HFFc6 (cell line): ENCODE measurements at places on chromosomes 5 and 9.

- DNase-seq, result no peak
Measured at GRCh38 chr5:159106193-159106568, 6.5 kb upstream of the EBF1 start.

DNA sequence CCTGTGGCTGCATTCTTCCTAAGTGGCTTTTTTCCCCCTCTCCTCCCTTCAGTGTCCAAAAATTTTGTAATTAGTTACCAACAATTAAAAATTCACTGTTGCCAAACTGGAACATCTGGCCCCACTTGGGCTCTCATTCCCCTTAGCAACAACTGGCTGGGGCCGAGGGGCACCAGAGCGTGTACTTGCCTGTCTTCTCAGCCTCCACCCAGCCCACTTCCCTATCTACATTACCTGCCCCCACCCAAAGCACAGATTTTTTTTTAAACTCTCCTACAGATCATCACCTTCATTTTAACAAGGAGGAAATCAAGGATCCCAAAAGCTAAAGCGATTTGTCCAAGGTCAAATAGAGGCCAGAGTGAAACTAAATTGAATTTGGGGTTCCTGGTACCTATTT, 278.8 kb downstream of the EBF1 start:
- no peak for DNase-seq

GRCh38 chr5:169341556-169341955, 40.6 kb upstream of the SLIT3 start:
- DNase-seq, result no peak

GRCh38 chr9:109652971-109653370, 127.0 kb upstream of the PALM2AKAP2 start:
- peak; percentile 27 for DNase-seq

DNA sequence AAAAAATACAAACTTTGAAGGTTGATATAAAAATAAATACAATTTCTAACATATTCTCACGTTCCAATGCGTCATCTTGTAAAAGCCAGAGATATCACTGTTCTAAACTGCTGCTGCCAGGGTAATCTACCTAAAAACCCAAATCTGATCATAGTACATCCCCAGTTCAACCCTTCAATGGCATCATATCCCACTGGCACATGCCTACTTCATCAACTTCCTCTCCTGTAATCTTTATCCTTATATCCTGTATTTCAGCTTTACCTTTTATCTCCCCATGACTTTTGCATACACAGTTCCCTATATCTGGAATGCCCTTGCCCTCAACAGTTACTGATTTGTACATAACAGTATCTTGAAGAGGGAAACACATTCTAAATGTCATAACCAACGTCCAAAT, 7.5 kb downstream of the DENND1A start:
- no peak for DNase-seq

DNA sequence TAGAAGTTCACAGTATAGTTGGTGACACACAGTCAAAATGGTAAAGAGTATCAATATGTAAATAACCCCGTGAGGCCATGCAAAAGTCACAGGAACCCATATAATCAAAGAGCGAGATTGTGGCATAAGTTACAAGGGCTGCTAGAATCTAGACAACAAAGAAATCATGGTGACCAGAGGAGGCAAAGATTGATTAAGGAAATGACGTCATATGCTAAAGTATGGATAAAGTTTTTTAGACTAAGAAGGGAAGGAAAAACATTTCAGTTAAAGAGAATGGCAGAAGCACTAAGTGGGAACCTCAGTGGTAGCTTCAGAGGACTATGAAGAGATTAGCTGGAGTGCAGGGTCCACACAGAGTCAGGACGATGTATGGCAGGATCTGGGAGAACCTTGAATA, 330.3 kb downstream of the NFIB start:
- no peak for DNase-seq

GRCh38 chr9:100229561-100229960, 123.2 kb downstream of the TEX10 start:
- DNase-seq, result no peak

DNA sequence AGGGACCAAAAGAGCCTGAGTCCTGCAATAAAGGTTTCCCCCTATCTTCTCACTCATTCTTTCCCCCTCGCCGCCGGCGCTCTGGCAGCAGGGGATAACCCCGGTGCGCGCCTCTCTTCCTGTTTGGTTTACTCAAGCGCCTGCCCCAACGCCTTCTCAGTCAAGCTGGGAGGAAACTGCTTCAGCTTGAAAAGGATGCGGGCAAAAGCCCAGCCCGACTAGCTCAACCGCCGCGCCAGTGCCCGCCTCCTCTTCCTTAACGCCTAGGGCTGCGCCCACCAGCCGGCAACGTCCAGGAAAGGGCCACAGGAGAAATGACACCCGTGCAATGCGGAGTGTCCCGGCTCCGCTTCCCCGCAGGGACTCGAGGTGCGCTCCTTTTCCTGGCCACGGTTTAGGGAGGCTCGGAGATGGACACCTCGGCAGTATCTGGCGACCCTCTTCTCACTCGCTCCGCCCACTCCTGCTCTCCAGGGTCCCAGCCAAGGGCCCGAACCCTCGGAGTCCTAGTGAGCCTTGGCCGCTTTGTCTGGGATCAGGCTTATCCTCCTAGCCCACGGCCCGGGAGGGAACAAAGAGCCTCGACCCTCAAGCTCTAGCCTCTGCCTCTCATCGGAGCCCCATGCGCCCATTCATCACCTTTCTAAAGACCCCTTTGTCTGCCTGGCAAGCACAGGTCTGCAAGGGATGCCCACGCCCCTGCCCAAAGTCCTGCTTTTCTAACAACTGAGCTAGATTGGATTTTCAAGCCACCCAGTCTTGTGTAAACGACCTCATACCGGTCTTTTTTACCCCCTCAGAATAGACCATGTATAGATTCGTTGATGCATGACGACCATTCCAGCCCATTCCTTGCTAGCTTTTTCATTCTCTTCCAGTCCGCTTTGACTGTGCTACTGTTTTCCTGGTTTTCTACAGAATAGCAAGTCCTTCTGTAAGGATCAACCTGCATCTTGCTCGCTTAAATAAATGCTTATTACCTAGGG, 2.0 kb downstream of the ST8SIA4 start:
- no peak for DNase-seq

DNA sequence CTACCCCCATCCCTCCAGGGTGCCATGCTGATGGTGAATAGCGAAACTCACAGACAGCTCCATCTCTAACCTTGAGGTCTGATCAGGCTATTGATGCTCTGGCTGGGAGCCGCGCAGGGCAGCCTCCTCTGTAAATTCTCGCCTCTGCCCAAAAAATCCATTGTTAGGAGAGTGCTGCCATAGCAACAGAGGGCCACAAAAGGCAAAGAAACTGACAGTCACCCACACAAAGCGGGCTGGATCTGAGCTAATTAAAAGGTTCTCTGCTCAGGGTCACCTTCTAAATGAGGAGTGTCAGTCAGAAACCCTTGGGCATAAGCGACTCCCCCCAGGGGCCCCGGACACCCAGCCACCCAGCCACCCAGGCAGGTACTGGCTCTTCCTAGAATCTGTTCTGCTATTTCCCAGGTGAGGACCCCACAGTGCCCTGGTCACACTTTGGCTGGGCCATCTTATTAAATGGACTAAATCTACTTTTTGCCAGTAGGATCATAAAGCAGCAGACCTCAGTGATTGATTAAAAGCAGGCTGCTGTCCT, 126.7 kb downstream of the MED10 start:
- no peak for DNase-seq

- DNase-seq, result peak; percentile 37
Measured at GRCh38 chr9:91162311-91162710, 199.4 kb downstream of the AUH start.

- no peak for DNase-seq
Measured at GRCh38 chr5:73831066-73831465, 205.1 kb downstream of the ARHGEF28 start.

DNA sequence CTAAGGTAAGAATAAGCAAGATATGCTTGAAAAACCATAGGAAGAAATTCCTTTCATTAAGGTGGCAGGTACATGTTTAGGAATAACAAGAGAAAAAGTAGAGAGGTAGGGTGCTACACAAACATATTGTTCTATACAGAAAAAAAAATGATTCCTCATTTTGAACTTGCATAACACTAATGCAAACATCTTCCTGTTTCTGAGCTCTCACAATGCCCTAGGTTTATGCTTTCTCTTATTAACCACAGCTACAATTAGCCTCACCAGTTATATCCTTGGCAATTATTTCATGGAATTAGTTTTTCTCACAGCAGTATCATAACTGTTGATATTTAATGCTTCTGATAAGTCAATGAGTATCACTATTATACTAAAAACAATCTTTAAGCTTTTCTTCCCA, 20.7 kb downstream of the CEMIP2 start:
- DNase-seq, result no peak

GRCh38 chr5:133916914-133917313, 51.5 kb downstream of the C5orf15 start:
- DNase-seq, result no peak

- DNase-seq, result peak; percentile 8
Measured at GRCh38 chr9:27151693-27152404, 42.8 kb downstream of the TEK start.

DNA sequence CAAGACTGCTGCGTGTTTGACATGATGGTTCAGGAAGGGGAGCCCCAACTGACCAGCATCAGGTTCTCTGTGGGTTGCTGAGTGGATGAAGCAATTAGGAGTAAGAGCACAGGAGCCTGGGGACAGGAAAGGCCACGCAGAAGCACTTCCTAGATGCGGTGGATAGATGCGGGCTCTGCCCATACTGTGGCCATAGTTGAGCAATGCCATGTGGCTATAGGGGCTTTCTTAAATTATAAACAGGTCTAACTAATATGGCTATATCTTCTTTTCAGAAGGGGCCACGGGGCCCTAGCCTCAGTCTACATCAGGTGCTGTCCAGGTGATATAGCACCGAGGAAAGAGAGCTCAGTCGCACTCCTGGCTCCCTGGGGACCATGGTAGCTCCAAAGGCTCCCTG, 198.6 kb downstream of the GADD45G start:
- no peak for DNase-seq

DNA sequence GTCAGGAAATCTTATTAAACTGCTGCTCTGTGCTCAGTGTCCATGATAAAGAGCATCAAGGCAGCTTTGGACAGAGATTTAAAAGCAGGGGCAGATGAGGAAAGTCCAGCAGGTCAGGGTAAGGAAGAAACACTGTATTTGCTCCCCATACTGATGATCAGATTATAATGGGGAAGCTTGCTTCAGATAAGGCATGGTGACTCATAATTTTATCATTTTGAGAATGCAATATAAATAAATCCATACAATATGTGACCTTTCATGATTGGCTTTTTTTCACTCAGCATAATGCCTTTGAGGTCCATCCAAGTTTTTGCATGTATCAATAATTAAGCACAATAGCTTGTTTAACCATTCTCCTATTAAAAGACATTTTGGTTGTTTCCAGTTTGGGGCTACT, 48.1 kb upstream of the LHFPL2 start:
- DNase-seq, result no peak

DNA sequence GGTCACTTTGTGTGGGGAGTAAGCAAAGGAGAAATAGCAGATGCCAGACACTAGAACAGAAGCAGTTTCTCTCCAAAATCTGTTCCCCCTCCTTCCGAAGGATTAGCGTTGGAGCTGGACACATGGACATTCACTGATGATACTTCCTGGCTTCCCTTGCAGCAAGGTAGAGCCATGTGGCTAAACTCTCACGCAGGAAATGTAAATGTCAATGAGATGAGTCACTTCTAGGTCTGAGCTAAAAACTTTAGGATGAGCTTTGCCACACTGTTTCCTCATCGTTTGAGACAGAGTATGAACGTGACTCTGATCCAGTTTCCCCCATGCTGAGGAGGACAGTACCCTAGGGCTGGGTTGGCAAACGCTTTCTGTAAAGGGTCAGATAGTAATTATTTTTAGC, 5.1 kb downstream of the BHMT2 start:
- peak; percentile 5 for DNase-seq

DNA sequence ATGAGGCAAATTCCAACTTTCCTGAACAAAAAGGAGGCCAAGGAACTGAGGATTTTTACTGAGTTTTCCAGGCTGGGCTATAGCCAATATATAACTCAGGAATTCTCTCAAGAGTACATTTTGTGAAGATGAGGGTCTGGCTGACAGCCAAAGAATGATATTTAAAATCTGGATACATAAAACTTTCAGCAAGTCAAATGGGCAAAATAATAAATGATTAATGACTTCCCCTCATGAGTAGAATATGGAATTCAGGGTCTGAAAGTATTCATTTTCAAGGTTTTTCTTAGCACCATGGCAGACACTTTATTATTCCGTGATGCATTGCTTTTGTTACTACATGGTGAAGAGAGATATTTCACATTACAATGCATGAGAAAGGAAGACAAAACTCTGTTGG, 7.8 kb downstream of the FAM81B start:
- DNase-seq, result no peak

- DNase-seq, result no peak
Measured at GRCh38 chr5:178328826-178329730, 96.5 kb upstream of the PHYKPL start.

GRCh38 chr5:69364414-69364813, 4.9 kb downstream of the AK6 start:
- peak; percentile 20 for DNase-seq

DNA sequence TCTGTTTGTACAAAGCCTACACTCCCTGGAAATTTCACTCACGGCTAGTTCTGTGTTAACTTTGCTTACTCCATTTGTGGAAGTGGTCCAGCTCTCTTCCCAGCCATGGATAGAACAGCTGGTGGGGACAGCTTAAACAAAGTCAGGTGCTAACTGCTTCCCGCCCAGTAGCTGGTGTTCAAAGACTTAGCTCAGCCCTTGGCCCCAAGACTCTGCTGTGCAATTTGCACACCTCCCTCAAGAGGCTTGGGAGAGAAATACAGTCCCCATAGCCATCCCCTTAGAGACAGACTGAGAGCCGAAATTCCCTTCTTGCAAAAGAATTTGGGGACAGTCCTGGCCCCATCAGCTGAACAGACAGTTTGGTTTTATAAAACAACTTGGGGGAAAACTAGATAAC, 73.8 kb upstream of the RAI14 start:
- no peak for DNase-seq

GRCh38 chr5:64744914-64745313, 23.6 kb downstream of the SREK1IP1 start:
- DNase-seq, result no peak

DNA sequence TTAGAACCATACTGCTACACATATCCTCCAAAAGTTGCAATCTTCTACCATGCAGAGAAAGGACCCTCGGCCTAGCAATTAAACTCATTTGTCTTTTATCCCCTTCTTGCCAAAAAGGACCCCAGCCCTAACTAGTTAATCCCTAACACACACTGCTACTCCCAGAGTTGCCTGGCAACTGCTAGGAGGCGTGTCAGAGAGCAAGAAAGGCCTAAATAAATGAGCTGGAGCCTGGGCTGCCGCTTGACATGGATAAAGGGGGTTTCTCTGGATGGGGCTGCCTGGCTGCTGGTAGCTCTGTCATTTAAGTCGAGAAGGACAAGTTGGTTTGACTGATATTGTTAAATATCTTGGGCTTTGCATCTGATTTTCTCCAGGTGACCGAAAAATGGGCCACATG, 194.8 kb downstream of the CRB2 start:
- DNase-seq, result no peak

DNA sequence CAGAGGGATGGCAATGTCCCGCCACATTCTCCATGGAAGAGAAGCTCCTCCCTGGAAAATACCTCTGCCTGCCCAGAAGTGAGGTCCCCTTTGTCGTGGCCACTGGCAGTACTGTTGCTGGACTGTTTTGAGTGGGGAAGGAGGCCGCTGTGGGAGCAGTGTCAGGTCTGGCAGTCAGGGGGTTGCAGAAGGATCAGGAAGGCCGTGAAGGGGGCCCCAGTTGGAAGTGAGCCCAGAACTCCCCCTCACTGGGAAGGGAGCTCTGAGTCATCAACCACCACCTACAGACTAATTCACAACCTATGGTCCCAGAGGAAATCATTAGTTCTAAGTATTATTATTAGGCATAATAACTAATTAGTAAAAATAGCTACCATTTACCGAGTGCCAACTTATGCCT, 200.4 kb downstream of the TTLL11 start:
- no peak for DNase-seq
